Foreskin fibroblast (primary cell): ENCODE measurements at places on chromosomes 16 and 17.
A peak's percentile ranks its signal among the peaks of the same experiment; 100 is the strongest.

- DNase-seq = no peak
Measured at GRCh38 chr16:82386761-82387160, 216.7 kb upstream of the MPHOSPH6 start.

DNA sequence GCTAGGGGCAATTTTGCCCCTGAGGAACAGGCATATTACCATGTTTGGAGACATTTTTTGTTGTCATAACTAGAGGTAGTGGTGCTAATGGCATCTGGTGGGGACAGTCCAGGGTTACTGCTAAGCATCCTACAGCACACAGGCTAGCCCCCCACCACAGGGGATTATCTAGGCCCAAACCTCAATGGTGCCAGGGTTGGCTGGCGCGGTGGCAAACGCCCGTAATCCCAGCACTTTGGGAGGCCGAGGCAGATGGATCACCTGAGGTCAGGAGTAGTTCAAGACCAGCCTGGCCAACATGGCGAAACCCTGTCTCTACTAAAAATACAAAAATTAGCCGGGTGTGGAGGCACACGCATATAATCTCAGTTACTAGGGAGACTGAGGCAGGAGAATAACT, 15.2 kb downstream of the C1QTNF1 start:
- DNase-seq = no peak

- no peak for DNase-seq
Measured at GRCh38 chr16:73057291-73058210, 9.6 kb upstream of the ZFHX3 start.

- no peak for DNase-seq
Measured at GRCh38 chr17:42178817-42179216, 2.1 kb downstream of the KCNH4 start.

GRCh38 chr16:1980030-1980769, 1.1 kb downstream of the NOXO1 start:
- no peak for DNase-seq

DNA sequence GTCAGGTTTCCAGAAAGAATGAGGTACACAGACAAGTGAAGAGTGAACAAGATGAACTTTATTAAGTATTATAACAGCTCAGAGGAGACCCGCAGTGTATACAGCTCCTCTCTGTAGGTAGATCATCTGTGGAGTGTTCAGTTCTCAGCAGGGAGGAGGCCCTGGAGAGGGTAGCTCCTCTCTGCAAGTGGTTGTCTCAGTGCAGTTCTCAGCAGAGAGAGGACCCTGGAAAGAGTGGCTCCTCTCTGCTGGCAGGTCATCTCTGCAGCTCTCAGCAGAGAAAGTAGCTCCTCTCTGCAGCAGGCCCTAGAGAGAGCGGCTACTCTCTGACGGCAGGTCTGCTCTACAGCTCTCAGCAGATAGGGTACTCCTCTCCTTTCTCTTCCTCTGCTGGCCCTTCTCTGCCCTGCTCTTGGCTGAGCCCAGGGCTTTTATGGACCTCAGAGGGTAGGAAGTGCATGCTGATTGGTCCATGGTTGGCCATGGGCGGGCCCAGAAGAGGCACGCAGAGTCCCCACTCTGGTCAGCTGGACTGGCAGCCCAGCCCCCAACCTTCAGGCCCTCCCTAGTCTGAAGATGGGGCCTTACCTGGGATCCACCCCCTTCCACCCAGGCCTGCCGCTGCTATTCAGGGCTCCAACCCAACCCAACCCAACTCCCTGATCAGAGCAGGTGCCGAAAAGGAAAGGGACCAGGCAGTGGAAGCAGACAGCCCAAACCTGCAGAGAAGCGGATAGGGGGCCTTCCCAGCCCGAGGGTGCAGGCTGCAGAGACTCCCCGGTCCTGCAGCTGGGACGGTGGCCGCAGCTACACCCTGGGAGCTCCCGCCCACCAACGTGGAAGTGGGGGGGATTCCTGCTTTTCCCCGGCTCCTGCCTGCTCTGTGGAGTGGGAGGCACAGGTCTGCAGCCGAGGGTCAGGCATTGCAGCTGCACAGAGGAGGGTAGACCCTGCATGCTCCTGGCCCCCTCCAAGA, 18.5 kb upstream of the DNAJA2 start:
- DNase-seq = no peak

DNA sequence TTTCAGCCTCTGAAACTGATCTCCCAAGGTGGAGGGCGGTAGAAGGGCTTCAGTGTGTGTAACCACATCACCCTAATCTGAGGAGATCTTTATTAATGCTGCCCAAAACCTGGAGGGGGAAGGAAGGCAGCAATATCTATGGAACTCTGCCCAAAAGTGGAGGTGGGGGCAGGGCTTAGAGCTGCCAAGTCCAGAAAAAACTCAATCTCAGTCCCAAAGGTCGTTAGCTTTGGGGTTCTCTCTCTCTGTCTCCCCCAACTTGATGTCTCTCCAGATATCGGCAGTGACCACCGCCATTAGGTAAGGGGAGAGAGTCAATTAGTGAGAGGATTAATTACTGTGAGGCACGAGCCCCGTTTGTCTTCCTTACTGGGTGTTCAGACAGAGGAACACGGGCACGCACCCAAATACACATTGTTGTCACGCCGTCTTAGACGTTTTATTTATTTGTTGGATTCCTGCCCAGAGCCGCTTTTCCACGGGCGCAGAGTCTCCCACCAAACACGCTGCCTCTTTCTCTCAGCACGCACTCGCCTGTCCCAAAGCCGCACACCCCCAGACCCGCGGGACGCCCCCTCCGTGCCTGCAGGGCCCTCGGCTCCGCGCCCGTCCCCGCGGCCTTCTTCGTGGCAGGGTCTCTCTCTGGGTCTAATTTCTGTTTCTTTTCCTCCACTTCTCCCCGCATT, 5.4 kb upstream of the LHX1 start:
- peak; percentile 33 for DNase-seq

DNA sequence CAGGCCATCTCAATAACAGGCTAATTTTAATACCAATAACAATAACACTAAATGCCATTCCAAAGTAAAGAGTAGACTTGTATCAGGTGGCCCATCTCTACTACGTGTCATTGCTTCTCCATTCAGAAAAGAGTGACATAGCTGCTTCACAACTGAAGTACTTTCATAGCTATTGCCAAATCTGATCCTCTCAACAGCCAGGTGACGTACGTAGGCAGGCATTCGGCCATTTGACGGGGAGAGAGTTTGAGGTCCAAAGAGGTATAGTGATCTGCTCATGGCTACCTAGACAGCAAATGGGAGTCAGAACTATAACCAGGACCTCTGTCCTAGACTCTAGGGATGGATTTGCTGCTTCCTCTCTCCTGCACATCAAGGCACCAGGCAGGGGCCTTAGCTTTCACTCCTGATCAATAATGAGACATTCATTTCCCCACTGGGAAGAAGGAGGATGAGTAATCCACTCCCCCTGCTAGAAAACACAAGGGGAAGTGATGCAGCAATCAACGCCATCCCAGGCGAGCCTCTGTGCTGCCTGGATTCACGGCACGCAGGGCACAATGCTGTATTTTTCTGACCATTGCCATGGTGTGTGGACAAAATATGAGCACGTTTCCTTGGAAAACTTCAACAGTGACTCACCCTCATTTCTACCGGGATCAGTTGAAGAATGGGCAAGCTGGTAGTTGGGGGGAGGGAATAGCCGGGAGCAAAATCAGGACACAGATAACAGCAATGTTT, 80.9 kb downstream of the SPACA3 start:
- no peak for DNase-seq

GRCh38 chr16:9225527-9226316, 134.3 kb downstream of the HAPSTR1 start:
- no peak for DNase-seq
